ENCODE measurements at places on chromosomes 1 and 21. TPM values are rescaled to one million over a fixed set of nuclear protein-coding genes. Genes with fewer than 3 reads are reported as not detected.
A peak's percentile ranks its signal among the peaks of the same experiment; 100 is the strongest.

- H3K4me1 ChIP-seq: no peaks in the 10 kb centered on the region
- peaks cover 5% of the 10 kb centered on the region for H3K27me3 ChIP-seq
- H3K27ac ChIP-seq: no peak overlapping the region
- H3K36me3 ChIP-seq: no peaks in the 10 kb centered on the region
- no peak for DNase-seq
These were observed 188.3 kb upstream of the MAP1LC3C start for GRCh38 chr1:242187171-242187570.

DNA sequence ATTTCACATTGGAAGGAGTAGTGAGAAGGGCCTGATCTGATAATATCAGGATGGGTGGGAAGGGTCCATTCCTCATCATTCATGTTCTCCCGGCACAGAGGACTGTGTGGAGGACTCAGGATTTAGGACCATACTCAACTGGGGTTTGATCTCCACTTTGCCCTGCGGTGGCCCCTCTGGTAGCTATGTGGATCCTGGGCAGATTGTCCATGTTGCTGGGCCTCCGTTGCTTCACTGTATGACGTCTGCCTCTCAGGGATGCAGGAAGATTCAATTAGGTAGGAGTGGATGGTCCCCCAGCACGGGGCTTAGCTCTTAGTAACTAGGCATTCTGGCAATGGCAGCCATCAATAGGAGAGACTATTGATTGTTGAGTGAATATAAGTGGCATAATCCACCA, 2.3 kb downstream of the ETS2 start:
- H3K27ac ChIP-seq: peak overlapping the region; percentile 94
- H3K27me3 ChIP-seq: no peaks in the 10 kb centered on the region
- peaks cover 35% of the 10 kb centered on the region for H3K36me3 ChIP-seq
- peaks cover 78% of the 10 kb centered on the region for H3K4me1 ChIP-seq
- no peak for DNase-seq
- H3K4me3 ChIP-seq: peak overlapping the region; percentile 93

DNA sequence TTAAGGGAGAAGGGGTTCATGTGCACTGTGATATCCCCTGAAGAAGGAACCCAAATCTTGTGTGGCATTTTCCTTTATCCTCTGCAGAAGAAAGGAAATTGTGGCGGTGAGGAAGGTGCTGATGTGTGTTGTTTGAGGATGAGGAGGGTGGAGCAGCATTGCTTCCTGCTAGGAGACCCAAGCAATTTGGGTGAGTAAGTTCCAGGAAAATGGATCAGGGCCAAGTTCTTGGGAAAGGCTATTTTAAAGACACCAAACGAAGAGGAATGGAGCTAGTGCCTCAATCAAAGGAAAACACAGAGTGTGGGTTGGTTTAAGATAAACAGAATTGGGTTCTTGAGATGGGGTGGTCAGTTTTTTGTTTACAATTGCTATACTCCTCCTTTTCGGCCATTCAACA, 86.7 kb upstream of the MARK1 start:
- no peaks in the 10 kb centered on the region for H3K4me1 ChIP-seq
- DNase-seq: no peak
- H3K27ac ChIP-seq: no peak overlapping the region
- no peaks in the 10 kb centered on the region for H3K36me3 ChIP-seq
- no peak overlapping the region for H3K4me3 ChIP-seq

Gene SLAMF1
- not detected for total RNA-seq

DNA sequence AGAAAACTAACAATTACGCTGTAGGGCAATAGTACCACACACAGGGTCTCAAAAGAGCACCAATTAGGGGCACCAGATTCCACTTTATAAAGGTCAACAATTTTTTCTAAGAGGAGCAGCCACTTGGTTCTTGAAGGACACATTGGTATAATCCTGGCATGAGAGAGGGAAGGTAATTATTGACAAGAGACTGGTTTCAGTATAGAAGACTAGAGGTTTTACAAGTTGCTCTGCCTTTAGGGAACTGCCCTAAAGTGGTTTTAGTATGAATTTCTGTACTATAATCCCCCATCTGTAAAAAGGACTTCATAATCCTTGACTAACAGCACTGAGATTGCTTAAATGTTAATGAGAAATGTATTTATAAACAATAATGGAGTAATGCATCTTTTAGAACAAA, 648.5 kb upstream of the PTBP2 start:
- no peak overlapping the region for H3K27ac ChIP-seq
- H3K36me3 ChIP-seq: no peaks in the 10 kb centered on the region
- H3K27me3 ChIP-seq: no peaks in the 10 kb centered on the region
- no peak overlapping the region for H3K4me3 ChIP-seq
- H3K4me1 ChIP-seq: no peaks in the 10 kb centered on the region

- no peak for DNase-seq
- H3K27ac ChIP-seq: no peak overlapping the region
- H3K4me3 ChIP-seq: no peak overlapping the region
- H3K27me3 ChIP-seq: no peaks in the 10 kb centered on the region
- no peaks in the 10 kb centered on the region for H3K4me1 ChIP-seq
- no peaks in the 10 kb centered on the region for H3K36me3 ChIP-seq
These were observed 93.6 kb downstream of the SNRPE start for GRCh38 chr1:203954788-203955552.

GRCh38 chr1:27116697-27117096, 38.2 kb downstream of the SLC9A1 start:
- DNase-seq: no peak
- no peak overlapping the region for H3K4me3 ChIP-seq
- H3K36me3 ChIP-seq: peaks cover 7% of the 10 kb centered on the region
- peak overlapping the region; percentile 84 for H3K27ac ChIP-seq
- peaks cover 88% of the 10 kb centered on the region for H3K4me1 ChIP-seq

DNA sequence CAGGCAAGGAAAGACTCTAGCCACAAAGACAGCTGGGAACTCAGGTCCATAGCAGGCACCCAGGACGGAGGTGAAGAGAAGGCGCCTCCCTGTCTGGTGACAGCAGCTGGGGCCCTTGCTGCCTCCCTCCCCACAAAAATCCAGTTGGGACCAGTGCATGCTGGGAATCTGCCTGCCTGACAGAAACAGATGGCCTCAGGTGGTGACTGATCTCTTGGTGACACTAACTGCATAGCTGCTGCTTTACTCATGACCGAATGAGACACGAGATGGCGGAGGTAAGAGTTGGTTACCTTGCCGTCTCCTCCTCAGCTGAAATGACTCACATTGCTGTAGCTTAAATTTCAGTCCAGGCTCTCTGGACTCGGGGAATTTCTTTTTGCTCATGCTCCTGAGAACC, 130.3 kb downstream of the FGGY start:
- no peak for DNase-seq
- H3K27ac ChIP-seq: no peak overlapping the region
- H3K36me3 ChIP-seq: no peaks in the 10 kb centered on the region
- H3K4me3 ChIP-seq: no peak overlapping the region
- no peaks in the 10 kb centered on the region for H3K27me3 ChIP-seq
- H3K4me1 ChIP-seq: peaks cover 26% of the 10 kb centered on the region

Gene SPRR2B
- not detected for total RNA-seq
